Stimulated activated CD4-positive, alpha-beta T cell treated with anti-CD3 and anti-CD28 coated beads, Interleukin-1b, Interleukin-23, amount 100 ng/mL, for 1 hour (primary cell): ENCODE measurements at places on chromosomes 5 and 9.

DNA sequence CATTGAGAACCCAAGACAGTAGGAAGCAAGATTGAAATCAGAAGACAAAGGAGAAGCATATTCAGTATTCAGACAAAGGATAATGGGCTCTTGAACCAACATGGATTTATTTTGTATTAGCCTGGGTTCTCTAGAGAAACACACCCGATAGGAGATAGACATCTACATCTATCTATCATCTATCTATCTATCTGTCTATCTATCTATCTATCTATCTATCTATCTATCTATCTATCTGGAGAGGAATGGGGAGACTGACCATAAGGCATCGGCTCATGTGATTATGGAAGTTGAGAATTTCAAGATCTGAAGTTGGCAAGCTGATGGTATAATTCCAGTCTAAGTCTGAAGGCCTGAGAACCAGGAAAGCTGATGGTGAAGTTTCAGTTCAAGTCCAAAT is 13.4 kb downstream of the COX7C start:
- DNase-seq = no peak

- DNase-seq = no peak
These were observed 28.9 kb upstream of the ERGIC1 start for GRCh38 chr5:172805018-172805683.

- no peak for DNase-seq
These were observed 11.7 kb upstream of the CFAP157 start for GRCh38 chr9:127694890-127695720.

GRCh38 chr9:98520221-98520960 is 188.3 kb downstream of the GABBR2 start:
- DNase-seq = no peak

DNA sequence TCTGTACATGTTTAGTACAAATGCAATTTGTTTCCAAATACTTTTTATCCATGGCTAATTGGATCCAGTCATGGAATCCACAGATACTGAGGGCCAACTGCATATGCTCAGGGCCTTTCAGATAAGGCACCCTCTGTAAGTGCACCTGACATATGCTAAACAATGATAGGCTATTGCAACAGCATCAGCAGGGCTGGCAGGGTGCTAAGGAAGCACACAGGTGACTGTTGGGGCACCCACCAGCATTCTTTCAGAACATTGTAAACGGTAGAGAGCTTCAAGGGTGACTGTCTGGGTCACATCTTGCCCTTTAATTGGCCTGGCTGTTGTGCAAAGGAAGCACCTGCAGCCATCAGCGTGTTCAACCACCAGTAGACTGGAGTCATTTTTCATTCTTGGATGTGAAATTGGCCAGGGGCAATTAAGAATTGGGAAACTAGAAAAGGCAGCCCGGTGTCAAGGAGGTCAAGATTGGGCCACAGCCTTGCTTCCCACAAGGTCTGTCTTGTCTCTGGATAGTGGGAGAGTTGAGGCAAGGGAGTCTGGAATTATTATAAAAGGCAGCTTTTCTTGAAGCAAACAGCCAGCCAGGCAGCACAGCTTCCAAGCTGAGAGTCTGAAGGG is 129.3 kb upstream of the RAI14 start:
- DNase-seq = no peak

GRCh38 chr9:72509635-72510034 is 11.8 kb upstream of the TMC1 start:
- no peak for DNase-seq

- DNase-seq = no peak
These were observed 389.1 kb upstream of the KIF2A start for GRCh38 chr5:61916621-61917620.

DNA sequence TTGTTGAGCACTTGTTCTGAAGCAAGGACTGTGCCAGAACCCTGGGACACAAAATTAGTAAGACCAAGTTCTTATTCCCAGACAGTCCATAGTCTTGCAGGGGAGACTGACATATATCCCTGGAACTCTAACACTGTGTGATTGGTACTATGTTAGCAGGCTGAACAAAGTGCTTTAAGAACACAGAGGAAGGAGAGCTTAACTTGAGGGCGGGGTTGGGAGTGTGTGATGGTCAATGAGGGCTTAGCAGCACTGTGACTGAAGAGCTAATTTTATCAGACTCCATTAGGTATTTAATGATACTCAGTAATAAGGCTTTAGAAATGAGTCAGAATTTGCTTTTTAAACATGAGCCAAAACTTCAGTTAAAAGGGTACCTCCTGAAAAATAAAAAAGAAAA is 14.9 kb upstream of the SPATA24 start:
- no peak for DNase-seq

- DNase-seq = no peak
These were observed 220.9 kb upstream of the DAP start for GRCh38 chr5:10981932-10982331.

DNA sequence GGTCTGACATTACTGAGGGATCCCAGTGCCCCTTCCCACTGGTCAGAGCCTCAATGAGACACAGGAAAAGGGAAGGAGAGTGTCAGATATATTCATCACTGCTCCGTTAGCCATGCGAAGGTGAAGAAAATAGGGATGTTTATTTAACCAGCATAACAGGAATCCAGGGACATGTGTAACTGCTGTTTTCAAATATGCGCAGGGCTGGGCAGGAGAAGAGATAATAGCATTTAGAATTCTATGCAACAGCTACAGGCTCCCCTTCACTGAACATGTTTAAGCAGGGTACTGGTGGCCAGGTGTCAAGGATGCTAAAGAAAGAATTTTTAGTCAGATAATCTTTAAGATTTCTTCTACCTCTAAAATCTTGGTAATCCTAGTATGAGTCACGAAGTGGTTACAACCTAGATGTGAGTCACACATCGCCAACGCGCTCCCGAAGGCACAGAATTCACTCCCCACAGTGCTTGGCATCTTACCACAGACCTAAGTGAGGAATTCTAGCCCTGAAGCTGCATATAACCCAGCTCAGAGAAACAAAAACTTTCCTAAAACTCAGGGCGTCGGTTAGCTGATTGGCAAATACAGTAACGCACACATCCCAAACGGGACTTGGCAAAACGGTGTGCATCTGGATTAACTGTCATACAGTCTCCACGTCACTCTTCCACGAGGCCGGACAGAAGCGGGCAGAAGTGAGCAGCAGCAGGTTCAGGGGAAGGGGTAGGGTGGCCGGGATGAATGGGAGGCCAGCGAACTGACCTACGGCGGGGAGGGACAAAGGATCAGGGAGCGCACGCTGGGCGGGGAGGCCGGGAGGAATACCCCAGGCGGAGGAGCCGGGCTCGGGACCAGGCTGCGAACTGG is 1.1 kb downstream of the CTNNAL1 start:
- no peak for DNase-seq

DNA sequence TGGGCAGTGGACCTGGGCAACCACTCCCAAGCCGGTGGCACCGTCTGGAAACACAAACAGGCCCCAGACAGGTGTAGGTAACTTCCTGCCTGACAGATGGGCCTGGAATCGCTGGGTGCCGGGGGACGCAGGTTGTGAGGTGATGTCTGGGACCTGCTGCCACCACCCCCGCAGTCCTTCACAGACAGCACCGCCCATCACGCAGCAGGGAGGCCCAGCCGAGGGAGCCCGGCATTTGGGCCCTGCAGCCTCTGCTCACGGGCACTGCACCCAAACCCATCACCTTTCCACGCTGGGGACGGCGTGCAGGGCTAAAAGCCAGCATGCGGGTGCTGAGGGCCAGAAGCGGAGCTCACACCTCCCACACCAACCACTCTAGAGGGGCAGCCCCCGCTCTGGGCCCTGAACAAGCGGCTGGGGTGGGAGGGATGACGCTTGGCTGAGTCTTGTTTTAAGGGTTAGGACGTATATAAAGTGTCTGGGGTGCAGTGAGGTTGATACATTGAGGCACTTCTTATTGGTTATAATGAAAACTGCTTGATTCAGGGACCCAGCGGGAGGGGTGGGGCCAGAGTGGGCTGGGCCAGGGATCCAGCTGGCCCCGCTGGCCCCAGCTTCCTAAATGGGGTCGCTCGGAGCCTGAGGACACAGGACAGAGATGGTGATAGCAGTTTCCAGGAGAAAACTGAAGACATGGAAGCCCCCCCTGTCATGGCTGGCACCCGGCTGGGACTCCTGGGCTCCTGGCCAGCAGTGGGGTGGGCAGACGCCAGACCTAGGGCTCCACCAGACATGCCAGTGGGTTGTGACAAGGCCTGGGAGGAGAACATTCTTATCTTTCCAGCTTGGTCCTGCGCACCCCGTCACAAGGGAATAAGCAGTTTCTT is 11.3 kb downstream of the MYMK start:
- DNase-seq = no peak

- DNase-seq = no peak
These were observed 1252.6 kb upstream of the NUDT12 start for GRCh38 chr5:104815212-104815611.

- no peak for DNase-seq
These were observed 120.0 kb downstream of the PDZD2 start for GRCh38 chr5:31758803-31759425.

DNA sequence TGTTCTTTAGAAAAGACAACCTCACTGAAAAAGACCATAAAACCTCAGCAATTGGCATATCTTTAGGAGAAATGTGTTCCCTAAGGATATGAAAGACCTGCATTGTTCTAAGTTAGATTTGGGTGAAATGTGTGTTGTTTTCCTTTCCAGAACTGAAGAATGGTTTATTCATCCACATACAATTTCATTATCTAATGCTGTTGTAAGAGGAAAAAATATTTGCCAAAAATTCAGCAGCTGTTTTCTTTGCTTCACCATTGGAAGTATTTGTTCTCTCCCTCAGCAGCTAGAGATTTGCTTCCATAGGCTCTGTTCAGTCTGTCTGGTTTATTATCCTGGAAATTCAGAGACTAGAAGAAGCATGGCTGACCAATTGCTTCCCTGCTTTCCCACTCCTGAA is 150.9 kb downstream of the ISOC1 start:
- DNase-seq = no peak

- DNase-seq = no peak
These were observed 21.1 kb downstream of the ECPAS start for GRCh38 chr9:111463048-111463447.

DNA sequence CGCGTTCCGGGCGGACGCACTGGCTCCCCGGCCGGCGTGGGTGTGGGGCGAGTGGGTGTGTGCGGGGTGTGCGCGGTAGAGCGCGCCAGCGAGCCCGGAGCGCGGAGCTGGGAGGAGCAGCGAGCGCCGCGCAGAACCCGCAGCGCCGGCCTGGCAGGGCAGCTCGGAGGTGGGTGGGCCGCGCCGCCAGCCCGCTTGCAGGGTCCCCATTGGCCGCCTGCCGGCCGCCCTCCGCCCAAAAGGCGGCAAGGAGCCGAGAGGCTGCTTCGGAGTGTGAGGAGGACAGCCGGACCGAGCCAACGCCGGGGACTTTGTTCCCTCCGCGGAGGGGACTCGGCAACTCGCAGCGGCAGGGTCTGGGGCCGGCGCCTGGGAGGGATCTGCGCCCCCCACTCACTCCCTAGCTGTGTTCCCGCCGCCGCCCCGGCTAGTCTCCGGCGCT is at the start of gene DAPK1:
TSS of gene DAPK1 (plus strand) at position 264 of the 442 bp plus-strand sequence. CDS start 1,211 bp downstream, outside the sequence.
- DNase-seq = no peak

DNA sequence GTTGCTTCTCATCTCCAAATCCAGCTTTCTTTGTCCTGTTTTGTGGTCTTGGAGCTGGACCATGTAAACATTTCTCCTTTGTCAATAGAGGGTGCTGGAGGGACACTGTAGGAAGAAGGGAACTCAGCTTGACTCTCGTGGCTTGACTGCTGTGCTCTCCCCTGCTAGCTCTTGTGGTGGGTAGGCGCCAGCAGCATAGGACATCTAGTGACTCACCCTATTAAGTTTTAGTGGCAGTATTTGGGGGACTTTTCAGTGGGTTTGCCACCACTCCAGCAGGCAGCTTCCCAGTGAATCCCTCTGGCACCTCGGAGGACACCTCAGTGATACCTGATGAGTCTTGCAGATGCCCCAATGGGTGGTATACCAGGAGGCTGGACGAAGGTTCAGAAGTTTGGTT is 97.8 kb downstream of the TSSK1B start:
- no peak for DNase-seq

- DNase-seq = no peak
These were observed 10.7 kb downstream of the ABO start for GRCh38 chr9:133264235-133264764.

DNA sequence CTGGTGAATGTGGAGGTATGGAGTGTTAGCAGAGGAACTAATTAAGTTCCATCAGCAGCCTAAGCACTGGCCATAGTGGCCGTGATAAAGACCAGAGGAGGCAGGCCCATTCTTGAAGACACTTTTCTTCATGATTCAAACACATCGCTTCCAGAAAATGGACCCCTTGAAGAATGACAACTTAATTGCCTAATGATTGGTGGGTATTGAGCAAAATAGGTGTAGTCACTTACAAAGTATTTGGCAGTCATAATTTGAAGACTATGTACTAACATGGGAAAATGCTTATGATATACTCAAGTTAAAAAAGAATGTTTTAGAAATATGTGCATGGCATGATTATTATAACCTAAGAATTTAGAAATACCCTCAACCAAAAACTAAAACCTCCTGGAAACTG is 44.8 kb downstream of the MEGF10 start:
- DNase-seq = no peak

DNA sequence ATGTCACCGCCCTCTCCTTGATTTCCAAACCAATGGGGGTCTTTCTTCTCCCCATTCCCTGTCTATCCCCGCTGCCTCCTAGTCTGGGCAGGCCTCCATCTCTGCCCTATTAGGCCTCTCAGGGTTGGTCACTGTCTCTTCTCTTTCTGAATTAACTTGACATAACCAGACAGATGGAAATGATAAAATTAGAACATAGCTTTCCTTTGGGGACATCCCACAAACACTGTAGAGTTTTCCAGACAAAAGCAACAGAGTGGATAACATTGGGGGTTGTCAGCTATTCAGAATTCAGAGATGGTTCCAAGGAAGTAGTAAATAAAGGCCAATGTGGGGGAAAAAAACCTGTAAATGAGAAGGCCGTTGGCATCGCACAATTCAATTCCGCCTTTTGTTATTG is 24.7 kb downstream of the LHX6 start:
- DNase-seq = no peak

DNA sequence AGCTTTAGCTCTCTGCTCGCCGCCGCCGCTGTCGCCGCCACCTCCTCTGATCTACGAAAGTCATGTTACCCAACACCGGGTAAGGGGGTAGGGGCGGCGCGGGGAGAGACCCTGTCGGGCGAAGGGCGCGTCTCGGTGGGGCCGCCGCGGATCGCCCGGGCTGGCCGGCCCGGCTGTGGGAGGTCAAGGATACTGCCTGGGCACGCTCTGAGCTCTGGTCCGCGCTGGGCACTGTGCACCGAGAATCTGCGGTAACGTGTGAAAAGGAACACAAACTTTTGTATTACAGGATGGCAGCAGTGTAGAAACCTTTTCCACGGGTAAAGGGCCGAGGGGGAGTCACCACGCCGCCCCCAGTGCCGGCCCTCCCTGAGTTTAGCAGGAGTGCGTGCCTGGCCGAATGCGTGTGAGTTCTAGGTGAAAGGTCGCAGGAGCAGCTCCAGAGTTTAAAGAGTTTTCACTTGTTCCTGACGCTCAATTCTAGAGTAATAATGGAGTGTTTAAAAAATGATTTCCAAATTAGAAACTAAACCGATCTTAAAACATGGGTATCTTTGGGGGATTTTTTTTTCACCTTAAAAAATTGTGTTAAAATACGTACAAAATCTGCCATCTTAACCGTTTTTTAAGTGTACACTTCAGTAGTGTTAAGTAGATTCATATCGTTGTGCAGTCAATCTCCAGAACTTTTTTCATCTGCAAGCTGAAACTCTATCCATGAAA is at the start of gene HSDL2:
TSS of gene HSDL2 (plus strand) at position 7 of the 723 bp plus-strand sequence. CDS start at position 63, 56 bp downstream.
- DNase-seq = no peak
